Endothelial cell of umbilical vein (primary cell): ENCODE measurements at places on chromosomes 1 and 21. TPM values are rescaled to one million over a fixed set of nuclear protein-coding genes. Genes with fewer than 3 reads are reported as not detected.

DNA sequence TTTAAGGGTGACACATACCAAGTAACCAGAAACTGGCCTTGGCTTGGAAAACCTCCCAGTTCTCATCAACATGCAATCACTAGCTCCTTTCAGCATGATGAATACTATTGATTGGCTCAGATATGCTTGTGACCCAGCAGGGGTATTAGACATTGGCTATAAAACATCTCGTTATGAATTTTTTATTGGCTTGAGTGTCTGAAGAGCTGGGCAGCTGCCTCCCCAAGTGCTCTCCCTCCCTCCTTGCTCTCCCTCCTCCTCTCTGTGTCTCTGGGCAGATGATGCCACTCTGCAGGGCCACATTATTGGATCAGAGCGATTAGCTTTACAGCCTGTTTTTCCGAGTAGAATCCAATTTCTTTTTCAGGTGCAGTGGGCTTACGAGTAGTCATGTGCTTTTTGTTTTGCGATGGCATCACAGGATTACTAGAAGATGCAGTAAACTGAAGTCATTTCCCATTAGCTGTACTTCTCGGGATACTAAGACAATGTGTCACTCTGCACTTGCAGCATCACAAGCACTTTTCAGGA, 79.3 kb upstream of the ATF3 start:
- DNase-seq: no peak

DNA sequence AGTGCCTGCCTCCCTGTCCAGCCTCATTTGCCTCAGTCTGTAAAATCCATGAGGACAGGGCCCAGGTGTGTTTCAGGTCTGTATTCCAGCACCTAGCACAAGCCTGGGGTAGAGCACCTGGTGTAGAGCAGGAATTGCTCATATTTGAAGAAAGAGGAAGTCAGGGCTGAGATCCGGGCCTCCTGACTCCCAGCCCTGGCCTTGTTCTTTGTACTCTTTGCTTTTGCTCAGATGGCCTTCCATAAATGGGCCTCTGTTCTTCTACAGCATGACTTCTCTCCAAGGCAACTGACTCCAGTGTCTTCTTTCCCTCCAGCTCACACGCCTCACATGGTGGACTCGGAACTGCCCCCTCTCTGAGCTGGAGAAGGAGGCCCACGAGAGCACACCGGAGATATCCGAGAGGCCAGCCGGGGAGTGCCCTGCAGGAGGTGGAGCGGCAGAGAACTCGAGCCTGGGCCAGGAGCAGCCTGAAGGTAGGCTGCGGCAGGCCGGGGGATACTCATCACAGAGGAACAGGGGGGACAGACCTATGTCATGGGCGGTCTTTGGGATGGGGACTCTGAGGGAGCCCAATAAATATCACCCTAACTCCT, 19.7 kb downstream of the SLC5A9 start:
- DNase-seq: no peak

LCE2A gene
- total RNA-seq: not detected in 2 replicates

DNA sequence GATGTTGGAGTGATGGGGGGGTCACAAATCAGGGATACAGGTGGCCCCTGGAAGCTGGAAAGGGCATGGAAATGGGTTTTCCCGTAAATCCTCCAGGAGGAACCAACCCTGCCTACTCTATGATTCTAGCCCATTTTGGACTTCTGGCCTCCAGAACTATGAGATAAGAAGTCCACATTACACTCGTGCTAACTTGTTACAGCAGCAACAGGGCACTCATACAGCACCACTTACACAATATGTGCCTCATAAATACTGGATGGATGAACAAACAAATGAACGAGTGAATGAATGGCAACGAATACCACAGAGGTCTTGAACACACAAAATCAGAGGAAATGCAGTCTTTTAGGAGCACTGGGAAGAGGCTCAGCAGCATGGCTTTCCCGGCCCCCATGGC, 531.3 kb downstream of the NPHP4 start:
- no peak for DNase-seq

DNA sequence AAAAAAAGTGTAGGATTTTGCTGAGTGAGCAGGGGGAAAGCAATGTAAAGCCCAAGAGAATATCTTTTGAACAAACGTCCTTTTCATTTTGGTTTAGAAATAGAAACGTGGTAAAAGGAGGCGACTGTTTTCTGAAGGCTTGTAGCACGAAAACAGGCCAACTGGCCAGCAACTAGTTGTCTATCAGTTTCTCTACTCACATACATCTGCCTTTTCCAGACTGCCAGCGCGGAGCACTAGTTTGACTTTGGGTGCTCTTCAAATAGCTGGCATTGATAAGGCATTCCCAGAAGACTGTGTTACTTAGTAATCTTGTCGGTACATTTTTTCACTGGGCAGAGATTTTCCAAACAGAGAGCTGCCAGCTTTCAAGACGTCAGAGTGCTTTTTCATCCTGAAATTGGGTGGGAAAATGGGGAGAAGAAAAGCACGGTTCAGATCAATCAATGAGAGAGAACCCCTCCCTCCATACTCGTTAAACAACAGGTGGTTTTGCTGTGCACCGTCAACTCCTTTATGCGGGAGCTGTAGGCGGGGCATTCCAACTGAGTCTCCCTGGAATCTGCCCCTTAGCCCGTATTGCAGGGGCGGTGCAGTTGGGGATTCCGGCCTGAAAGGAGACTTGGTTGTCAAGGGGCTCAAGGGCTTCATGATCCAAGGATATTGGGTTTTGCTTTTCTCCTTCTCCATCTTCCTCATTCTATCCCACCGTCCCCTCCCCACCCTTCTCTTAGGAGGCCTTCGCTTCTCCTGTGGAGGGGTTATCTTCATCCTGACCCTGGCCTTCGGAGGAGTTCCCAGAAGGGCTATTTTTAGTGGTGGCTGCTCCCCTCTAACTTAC, 884 bp upstream of the LRRC8C start:
- DNase-seq: peak; percentile 15

DNA sequence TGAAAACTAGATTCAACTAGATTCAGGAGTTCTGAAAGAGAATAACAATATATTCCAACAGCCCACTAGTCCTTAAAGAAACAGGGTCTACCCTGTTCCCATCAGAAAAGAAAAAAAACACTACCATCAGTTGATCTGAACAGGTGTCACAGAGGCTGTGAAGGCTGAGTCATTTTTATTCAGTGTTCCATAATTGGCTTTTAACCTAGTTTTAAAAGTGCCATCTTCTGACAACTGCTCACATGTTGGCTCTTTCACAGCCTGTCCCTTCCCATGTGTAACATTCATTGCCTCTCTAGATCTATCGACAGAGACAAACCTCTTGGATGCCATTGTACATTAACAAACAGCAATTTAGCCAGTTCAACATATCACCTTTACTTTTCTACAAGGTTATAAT, 243.7 kb downstream of the TBX15 start:
- no peak for DNase-seq

- DNase-seq: no peak
These were observed 6.5 kb downstream of the ANKRD45 start for GRCh38 chr1:173663159-173663558.

LMX1A gene
- not detected in 2 replicates for total RNA-seq

GRCh38 chr1:35539073-35539823, 18.0 kb downstream of the KIAA0319L start:
- no peak for DNase-seq

IGSF9 gene
- total RNA-seq: 0.15 and 0.16 TPM in 2 replicates

- DNase-seq: peak; percentile 78
These were observed 141.4 kb upstream of the ARHGEF16 start for GRCh38 chr1:3312898-3313575.

DNA sequence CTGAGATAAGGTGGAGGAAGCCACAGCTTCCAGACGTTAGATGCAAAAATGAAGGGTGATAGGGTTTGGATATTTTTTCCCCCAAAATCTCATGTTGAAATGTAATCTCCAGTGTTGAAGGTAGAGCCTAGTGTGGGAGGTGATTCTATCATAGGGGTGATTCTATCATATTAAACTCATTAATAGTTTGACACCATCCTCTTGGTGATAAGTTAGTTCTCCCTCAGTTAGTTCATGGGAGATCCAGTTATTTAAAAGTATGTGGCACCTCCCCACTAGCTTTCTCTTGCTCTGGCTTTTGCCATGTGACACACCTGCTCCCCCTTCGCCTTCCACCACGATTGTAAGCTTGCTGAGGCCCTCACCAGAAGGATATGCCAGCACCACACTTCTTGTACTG, 8.3 kb upstream of the TBCE start:
- DNase-seq: no peak

PDC gene
- total RNA-seq: not detected in 2 replicates

GRCh38 chr1:186512698-186513457, 52.0 kb upstream of the PDC start:
- no peak for DNase-seq

WNT2B gene
- 3.6 and 4.6 TPM in 2 replicates for total RNA-seq

DNA sequence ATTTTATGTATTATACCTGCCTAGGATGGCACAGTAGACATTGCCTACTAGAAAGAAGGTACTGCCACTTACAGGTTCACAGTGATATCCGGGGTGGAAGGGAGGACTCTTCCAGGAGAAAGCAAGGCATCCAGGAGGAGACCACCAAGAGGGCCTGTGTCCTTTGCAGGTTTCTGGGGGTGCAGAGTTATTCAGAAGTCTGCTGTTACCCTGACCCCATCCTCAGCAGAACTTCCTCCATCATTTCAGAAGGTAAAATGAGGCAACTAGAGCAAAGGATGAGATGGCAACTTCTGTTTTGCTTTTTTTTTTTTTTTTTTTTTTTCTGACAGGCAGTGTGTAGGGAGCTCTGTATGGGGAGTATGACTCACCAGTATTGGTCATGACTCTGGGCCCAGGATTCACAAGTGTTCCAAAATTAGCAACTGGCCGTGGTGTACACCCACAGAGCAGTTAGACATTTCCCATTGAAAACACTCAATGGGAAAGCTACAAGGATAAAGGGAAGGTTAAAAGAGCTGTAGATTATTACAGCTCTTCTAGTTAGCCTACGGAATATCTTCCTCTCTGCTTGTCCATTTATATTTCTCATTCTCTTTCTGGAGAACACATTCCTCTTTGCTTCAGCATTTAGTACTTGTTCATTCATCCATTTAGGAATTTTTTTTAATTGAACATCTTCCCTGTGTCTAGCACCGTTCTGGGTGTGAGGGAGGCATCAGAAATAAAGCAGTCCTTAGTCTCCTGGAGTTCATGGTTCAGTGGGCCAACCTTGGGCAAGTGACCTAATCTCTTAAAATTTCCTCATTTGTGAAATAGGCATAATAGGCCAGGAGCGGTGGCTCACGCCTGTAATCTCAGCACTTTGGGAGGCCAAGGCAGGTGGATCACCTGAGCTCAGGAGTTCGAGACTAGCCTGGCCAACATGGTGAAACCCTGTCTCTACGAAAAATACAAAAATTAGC, 50.5 kb upstream of the PPP2R5A start:
- DNase-seq: peak; percentile 71
